Cardiac septum (tissue), 1 donor: ENCODE measurements at places on chromosomes 1 and 21.

DNA sequence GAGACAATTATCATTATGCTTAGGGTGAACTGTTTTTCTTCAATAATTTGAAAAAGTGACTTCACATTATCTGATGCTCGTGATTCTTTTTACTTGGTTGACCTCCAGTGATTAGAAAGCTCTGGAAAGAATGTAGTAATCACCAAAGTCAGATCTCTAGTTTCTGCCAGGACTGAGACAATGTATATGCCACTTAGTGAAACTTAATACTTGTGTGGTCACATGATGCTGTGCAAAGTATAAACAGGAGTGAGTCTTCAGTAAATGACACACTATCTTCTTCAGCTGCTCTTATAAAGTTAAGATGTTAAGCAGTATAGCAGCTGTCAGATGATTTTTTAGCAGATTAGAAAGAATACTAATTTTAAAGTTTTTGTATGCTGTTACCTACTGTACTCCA lies 17.2 kb downstream of the VCAM1 start:
- no peak for DNase-seq

DNA sequence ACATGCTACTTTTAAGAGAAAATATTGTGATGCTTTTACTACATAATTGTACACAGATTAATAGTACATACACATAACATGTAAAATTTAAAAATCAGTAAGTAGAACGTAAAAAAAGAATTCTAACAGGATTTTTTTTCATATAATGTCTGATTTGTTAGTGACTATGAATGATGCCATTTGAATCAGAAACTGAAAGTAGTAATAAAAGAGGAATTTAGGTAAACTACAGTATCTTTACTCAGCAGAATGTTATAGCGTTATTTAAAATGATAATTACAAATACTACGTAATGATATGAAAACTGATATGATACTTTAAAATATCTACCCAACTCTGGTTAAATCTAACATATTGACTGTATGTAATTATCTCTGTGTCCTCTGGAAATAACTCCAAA lies 116.1 kb downstream of the DENND1B start:
- no peak for DNase-seq

DNA sequence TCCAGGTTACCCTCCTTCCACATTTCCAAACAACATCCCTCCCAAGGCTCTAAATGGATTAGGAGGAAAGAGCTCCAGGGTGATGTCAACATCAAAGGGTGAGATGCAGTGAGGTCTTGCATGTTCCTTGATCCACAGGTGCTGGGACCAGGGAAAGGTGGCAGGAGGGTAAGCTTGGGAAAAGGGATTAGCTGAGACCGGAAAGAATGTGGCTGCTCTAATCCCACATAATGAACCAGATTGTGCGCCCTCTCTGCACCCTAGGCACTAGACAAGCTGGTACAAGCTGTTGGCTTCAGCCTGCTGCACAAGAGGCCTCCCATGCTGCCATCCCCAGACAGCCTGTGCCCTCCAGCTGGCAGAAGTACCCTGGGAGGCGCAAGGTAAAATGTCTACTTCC lies 34.9 kb downstream of the PLXNA2 start:
- no peak for DNase-seq

- no peak for DNase-seq
Observed at GRCh38 chr1:36153476-36153875, 2.5 kb upstream of the MAP7D1 start.

DNA sequence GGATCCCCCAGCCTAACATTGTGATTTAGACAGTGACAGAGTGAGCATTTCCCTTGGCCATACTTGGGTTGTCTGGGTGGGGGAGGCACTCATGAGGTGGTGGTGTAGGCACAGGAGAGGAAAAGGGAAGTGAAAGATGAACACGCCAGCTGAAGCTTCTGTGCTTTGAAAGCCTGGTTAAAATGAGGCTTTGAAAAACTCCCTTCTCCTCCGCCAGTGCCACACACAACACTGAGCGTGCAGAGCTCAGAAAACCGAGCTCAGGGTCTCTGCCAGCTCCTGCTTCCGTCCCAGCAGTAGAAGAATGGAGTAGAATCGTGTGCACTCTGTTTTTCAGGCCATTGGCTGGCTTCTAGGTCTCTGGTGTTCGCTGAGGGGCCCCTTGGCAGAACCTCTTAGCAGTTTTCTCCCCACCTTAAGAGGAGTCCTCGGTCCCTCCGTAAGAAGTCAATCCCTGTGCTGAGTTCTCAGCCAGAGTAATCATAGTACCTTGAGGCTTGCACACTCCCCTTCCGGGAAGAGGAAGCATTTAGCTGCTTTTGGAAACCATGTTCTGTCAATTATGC lies 12.9 kb downstream of the PLEKHM2 start:
- DNase-seq: no peak

DNA sequence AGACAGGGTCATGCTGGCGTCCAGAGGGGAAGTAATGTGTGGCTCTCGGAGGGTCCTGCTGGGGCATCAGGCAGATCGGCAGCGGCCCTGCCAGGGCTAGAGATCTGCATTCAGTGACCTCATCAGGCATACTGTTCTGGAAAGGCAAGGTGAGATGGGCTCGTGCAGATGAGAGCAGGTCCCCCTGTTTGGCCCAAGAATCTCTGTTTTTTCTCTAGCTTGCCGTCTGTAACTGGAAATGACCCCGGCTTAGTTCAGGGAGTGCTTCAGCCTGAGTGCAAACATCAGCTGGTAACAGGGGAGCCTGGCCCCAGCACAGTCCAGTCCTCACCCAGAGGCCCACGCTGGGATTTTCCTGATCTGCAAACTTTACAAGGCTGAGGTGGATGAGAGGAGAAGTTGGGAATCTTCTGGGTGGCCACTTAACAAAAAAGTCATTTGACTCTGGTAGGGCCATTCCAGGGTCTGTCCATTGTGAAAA lies 2.1 kb downstream of the FAM163A start:
- DNase-seq: no peak

- DNase-seq: no peak
Observed at GRCh38 chr21:40847951-40848350, 993 bp upstream of the DSCAM start.

GRCh38 chr1:10508511-10508951 lies 33.8 kb downstream of the PEX14 start:
- no peak for DNase-seq

DNA sequence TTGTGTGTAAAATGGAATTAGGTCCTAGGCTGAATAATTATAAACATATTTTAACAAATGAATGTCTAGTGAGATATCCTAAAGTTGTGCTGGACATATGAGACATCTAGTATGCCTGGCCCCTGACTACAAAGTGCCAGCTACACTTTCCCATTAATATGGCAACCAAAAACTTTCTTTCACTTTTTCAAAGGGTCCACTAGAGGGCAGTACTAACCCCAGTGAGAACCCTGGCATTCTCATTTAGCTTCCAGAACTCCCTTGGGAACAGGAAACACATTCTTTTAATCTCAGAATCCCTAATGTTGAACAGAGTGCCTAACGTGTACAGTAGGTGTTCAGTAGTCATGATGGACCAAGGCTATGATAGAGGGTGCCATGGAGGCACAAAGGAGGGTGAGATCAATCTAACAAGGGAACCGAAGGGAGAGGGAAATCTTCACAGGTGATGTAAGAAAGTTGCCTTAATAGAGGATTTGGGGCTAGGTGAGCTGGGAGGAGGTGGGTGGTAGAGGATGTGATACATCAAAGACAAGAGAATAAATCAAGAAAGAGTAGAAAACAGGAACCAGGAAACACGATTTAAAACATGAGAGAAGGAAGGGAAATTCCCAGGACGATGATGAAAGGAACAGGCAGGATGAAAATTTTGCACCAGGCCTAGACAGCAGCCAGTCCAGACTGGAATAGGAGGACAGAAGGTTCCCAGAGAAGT lies 41.6 kb downstream of the NSL1 start:
- DNase-seq: no peak

DNA sequence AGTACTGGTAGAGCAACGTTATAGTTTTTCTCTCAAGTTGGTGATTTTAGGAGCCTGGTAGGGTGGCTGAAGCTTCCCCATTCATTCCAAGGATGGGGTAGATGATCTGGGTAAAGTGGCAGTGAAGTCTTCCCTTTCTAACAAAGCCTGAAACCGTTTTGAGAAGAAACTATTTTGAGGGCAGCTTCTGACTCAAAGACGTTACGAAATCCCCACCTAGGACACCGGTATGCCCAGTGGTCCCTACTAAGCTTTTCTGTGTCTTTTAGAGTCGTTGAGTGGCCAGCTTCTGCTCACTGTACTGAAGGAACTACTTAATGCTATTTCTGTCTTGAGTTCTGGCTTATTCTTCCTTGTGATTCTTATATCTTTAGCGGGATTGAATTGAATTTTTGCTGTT lies 1.4 kb downstream of the WDTC1 start:
- no peak for DNase-seq

- no peak for DNase-seq
Observed at GRCh38 chr1:18548643-18549042, 67.9 kb downstream of the KLHDC7A start.

DNA sequence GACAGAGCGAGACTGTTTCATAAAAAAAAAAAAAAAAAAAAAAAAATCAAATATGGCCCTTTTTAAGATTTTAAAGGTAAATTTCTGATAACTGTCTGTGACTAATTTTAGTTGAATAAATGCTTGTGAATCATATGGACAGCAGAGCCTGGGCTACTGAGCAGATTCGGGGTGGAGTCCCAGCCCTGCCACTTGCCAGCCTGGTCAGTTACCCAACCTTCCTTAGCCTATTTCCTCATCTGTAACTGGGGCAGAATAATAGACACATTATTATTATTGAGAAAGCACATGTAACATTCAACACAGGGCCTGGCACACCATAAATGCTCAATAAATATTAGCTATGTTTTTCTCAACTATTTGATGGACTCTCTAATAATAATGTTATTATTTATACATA lies 11.2 kb upstream of the H3-3A start:
- no peak for DNase-seq

DNA sequence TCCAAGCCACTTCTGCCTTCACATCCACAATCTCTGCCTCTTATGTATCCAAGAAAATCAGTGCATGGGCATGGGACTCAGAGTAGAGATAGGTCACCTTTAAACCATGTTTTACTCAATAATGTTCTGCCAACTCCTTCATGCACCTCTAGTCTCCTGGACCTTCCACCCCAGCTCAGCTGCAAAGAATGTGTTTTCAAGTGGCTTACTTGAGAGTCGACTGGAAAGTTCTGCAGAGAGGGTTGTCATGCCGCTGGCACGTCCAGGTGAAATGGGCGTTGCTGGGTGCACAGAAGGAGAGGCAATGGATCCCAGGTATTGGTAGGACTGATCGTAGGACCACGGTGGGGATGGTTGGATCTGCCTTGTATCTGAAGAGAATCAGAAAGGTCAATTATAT lies 130.3 kb downstream of the CLIC6 start:
- DNase-seq: no peak

- DNase-seq: peak; percentile 20
Observed at GRCh38 chr21:41227357-41228005, 59.5 kb downstream of the BACE2 start.

DNA sequence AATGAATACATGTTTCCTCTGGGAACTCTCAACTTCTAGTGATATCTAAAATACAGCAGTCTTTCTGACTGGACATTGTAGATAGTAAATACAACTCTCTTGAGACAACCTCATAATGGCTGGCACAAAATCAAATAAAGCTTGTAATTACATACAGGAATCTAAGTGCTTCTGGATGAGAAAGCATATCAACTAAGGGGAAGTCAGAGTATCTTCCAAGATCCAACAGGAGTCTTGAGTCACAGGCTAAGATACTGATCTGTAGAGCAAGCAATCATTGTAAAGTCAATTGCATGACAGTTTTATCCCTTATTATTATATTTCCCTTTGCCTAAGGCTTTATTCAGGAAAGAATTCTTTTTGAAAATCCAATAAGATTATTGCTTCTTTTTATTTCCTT lies 249.9 kb downstream of the LRRIQ3 start:
- no peak for DNase-seq

DNA sequence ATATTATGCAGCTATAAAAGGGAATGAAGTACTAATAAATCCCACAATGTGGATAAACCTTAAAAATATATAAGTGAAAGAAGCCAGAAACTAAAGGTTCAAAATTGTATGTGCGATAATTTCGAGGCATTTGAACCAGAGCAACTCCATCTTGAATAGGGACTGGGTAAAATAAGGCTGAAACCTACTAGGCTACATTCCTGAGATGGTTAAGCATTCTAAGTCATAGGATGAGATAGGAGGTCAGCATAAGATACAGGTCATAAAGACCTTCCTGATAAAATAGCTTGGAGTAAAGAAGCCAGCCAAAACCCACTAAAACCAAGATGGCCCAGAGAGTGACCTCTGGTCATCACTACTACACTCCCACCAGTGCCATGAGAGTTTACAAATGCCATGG lies 103.1 kb downstream of the SLC16A1 start:
- no peak for DNase-seq

GRCh38 chr1:202016022-202016810 lies 5.8 kb downstream of the ELF3 start:
- DNase-seq: no peak

- DNase-seq: no peak
Observed at GRCh38 chr1:153352523-153352922, 3.9 kb upstream of the PGLYRP4 start.

DNA sequence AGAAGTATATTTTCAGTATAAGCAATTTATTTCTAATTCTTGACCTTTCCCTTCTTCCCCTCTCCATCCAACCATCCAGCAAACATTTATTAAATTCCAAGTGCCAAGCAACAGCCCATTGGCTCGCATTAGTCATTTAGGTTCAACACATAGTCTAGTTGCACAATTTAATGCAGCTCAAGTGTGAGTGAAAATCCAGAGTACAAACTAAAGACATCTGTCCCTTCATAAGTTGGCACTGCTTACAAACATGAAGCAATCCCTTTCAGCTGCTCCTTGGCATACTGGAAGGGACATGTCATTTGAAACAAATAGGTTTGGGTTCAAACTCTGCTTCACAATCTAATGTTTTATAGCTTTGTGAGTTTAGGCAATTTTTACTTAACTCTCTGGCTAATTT lies 10.7 kb downstream of the CASQ2 start:
- DNase-seq: no peak
